ENCODE measurements at places on chromosomes 16 and 17.

DNA sequence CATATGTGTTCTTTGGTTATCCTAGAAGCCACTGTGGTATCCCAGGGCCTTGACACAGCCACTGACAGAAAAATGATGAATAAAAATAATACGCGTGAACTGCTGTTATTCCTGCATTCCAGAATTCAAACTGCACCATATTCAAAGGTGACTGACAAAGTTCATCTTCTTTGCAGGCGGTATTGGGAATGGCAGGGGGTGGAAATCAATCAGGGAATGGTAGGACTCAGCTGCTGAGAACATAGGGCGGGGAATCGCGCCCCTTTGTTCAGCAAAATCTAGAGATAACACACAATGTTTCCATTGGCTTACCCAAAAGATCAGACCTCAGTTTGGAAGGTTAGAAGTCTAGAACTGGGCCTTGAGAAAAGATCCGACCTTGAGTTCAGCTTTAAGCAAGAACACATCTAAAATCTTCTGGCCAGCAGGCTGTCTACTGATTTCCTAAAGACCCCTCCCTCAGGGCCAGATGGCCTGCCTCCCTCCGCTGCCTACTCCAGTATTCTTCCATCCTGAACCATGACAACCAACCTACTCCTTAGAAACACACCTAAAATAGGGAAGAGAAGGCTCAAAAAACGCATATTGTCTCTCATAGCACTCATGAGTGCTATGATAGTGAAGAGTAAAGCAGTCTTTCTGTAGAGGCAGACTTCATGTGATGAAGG is 34.1 kb downstream of the CDK5R1 start:
- no peak for DNase-seq

DNA sequence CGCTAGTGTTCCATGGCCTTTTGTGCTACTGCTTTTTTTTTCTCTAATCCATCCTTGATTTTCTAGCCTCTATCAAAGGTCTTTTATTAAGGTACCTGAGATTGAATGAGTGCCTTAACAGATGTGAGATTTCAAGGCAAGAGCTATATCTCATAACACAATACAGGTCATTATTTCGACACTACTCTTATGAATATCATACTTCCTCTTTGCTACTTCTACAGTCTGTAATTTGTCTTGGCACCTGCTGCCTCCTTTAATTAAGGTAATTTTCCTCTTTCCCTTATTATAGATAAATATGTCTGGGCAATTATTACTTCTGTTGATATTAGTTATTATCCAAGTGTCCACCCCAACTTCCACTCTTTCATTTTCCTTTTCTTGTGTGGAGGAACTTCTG is 5.3 kb downstream of the KRT28 start:
- no peak for DNase-seq

DNA sequence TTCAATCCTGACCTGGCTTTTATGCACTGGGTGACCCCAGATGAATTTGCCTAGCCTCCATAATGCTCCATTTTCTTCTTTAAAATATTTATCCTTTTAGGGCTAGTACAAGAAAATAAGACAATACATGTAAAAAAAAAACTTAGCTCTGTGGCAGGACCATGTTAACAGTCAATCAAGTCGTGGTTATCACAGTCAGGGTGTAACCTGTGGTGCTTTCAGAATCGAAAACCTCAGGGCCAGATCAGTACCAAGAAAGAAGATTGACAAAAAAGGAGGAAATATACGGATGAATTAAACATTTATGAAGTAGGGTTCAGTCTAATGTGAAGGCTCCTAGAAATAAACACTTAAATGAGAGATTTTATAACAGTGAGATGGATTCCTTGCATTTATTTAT is 347.2 kb upstream of the MAF start:
- no peak for DNase-seq

GRCh38 chr16:66619534-66620428 is 15.3 kb downstream of the CMTM3 start:
- peak; percentile 22 for DNase-seq

DNA sequence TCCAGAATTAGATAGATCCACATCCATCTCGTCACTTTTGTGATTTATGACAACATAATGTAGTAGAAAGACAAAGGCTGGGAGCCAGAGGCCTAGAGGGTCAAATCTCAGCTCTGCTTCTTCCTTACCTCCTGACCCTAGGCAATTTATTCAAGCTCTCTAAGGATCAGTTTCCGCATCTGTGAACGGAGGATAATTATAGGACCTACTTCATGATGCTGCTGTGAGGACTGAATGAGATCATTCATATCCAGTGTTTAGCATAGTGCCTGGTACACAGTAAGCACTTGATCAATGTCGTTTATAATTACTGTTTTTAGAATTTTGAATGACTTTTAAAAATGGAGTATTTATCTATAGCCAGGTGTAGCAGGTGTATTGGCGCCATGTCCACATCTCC is 128.4 kb downstream of the SHISA9 start:
- DNase-seq: no peak

GRCh38 chr16:31430380-31431052 is 2.4 kb upstream of the COX6A2 start:
- no peak for DNase-seq

DNA sequence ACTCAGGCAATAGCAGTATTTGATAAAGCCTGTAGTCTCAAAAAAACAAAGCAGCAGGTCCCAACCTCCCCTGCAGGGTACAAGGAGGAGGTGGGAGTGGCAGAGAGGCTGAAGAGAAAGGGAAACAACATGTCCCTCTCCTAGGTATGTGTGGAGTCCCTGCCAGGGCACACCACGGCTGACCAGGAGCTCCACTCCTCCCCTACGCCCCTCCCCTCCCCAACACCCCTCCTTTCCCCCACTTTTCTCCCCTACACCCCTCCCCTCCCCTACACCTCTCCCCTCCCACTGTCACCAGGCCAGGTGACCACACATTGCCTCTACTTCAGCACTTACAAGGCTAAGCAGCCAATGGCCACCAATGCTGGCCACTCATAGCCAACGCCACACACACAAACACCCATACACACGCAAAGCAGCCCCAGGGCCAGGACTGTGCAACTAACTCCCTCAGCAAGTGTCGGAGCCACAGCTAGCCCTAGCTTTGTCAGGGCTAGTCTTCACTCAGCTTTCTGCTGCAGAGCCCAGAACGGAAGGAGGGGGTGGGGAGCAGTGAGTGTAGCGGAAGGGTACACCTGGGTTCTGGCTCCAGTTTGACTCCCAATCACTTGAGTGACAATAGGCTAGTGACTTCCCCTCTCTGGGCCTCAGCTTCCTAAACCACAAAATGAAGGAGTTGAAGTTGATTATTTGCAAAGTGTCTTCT is 8.2 kb downstream of the CAVIN1 start:
- no peak for DNase-seq

- peak; percentile 38 for DNase-seq
Measured at GRCh38 chr16:56910654-56911539, 21.0 kb upstream of the HERPUD1 start.

GRCh38 chr16:64131423-64131822 is 990.4 kb downstream of the CDH11 start:
- no peak for DNase-seq

GRCh38 chr16:13507530-13507929 is 412.4 kb upstream of the ERCC4 start:
- no peak for DNase-seq

GRCh38 chr17:2347805-2348685 is 10.7 kb downstream of the SGSM2 start:
- peak; percentile 88 for DNase-seq

GRCh38 chr17:56883616-56884015 is 30.2 kb downstream of the TRIM25 start:
- no peak for DNase-seq

- no peak for DNase-seq
Measured at GRCh38 chr16:71441348-71442050, 355 bp downstream of the TLE7 start.

DNA sequence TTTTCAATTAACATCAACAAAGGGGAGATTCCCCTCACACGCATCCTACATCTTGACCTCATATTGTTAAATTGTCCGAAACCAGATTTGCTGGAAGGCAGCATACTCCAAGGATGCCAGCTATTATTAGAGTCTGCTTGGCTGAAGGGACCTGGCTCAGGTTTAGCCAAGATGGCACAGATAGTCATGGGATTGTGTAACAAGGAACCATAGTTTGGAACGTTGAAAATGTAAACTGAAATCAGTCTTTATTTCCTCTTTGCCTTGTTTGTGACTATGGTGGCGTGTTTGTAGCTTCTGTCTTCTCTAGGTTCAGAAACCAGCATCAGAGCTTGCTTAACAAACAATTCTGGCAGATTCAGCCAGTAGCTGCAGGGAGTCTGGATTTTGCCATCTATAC is 5.9 kb downstream of the ARSG start:
- DNase-seq: no peak

DNA sequence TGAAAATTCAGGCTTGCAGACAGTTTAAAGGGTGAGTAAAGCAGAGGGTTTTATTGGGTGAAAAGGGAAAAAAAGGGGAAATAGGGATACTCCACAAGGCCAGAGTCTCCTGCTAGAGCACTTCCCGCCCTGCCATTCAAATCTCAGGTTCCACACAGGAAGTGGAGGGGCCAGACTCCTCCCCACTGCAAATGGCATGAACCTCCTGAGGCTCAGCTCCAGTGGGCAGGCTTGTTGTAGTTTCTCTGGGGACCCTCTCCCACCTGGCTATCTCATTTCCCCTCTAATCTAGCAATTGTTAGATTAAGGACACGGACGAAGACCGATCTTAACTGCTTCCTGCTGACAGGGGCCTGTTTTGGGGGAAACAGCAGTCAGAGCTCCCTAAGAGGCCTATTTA is 43.4 kb downstream of the TAOK1 start:
- no peak for DNase-seq

- DNase-seq: no peak
Measured at GRCh38 chr17:70208080-70208794, 38.9 kb downstream of the KCNJ2 start.

- no peak for DNase-seq
Measured at GRCh38 chr17:59149051-59149450, 5.9 kb downstream of the SKA2 start.

GRCh38 chr16:84232969-84233368 is 6.8 kb downstream of the KCNG4 start:
- DNase-seq: no peak

GRCh38 chr16:27242868-27243590 is 25.5 kb downstream of the NSMCE1 start:
- DNase-seq: peak; percentile 82

DNA sequence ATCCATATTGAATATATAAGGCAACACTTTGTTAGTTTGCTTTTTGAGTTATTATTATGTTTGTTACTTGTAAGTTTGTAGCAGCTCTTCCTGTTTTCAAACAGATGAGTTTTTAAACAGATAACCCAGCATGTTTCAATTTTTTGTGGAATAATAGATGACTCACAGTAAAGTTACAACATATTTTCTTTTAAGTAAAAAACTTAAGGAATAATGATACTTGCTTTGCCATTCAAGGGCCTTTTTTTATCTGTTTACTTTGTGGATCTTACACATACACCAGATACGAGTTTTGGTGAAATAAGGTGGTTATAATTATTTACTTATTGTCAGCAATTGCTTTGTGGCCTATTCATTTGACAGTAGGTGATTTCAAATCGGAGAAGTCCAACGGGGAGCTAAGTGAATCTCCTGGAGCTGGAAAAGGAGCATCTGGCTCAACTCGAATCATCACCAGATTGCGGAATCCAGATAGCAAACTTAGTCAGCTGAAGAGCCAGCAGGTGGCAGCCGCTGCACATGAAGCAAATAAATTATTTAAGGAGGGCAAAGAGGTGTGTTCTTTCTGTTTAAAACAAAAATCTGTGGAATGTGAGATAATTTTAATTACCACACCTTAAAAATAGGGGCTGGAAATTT is 66.3 kb downstream of the BPTF start:
- DNase-seq: peak; percentile 55

DNA sequence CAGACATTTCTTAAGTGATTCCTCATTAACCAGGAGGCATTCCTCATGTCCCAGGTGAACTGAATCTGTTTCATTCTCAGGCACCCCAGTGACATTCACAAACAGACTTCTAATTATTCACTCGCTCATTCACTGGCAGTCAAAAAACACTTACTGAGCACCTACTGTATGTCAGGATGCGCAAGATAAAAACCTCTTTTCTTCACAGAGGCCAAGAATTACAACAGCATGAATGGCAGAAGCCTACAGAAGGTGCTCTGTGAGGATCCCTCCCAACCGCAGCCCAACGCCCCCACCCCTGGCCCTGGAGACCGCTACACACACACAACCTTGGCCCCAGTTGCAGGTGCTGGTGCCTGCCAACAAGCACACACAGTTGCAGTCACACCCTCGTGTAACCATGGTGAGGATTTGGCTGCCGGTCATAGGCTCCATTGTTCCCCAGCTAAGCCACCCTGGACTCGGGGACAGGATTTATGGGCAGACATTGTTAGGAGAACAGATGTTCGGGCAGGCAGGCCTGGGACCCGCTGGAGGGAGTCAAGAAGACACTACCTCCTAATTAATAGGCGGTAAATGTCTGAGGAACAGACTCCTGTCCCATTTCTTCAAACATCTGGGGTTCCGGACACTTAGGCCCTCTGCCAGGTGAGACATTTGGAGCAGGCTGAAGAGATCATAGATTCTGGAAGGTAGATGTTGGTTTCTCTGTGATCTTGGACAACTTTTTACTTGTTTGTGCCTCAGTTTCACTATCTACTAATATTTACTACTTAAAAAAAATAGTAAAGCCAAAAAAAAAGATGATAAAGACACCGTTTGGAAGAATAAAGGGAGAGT is 43.2 kb downstream of the CUEDC1 start:
- DNase-seq: no peak

DNA sequence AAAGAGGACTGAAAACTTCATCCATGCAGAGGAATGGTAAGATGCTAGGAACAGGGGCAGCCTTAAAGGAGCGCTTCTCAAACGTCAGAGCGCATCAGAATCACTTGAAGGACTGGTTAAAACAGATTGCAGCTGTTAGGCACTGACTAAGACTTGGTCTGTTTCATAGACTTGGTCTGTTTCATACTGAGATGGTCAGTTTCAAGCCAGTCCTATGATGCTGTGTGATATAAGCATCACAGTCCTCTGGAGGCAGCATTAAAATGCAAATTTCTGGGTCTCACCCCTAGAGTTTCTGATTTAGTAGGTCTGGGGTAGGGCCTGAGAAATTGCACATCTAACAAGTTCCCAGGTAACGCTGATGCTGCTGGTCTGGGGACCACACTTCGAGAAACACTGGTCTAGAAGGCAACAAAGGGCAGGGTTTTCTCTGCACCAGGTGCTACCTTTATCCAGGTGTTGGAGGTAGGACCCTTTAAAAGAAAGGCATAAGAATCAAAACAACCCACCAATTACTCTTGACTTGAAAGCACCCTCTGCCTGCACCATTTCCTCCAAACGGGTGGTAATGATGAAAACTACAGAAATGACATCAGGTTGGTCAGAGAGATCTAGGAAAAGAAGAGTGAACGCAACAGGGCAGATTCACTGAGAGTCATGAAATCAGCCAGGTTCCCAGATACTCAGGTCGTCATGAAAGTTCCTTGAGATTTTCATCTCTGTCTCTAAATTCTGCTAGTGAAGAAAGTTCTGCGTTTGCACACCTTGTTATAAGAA is 95.0 kb upstream of the RCVRN start:
- no peak for DNase-seq

DNA sequence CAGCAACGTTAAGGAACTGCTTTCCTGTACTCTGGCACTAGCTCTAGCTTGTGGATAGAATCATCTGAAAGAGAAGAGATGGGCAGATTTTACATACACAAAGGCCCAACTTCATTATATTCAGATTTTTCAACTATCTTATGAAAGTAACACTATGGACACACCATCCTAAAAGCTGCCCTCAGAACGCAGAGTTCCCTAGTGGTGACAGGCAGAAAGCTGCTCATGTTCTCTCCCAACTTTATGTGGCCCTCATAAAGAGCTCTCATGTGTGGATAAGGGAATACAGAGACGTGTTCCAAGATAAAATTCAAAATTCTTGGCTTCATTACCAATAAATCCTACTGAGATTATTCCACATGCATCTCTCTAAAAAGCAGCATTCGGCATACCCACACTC is 1.5 kb downstream of the CFAP20 start:
- no peak for DNase-seq

Measured in HTR-8/SVneo (cell line).